Cerebellum (tissue), 4 donors: ENCODE measurements at places on chromosomes 12 and 14. TPM values are rescaled to one million over a fixed set of nuclear protein-coding genes. Genes with fewer than 3 reads are reported as not detected.

- no peak for DNase-seq
Measured at GRCh38 chr12:114625294-114625851, 58.6 kb downstream of the TBX3 start.

- no peak for DNase-seq
Measured at GRCh38 chr14:85444635-85445034, 85.3 kb upstream of the FLRT2 start.

DNA sequence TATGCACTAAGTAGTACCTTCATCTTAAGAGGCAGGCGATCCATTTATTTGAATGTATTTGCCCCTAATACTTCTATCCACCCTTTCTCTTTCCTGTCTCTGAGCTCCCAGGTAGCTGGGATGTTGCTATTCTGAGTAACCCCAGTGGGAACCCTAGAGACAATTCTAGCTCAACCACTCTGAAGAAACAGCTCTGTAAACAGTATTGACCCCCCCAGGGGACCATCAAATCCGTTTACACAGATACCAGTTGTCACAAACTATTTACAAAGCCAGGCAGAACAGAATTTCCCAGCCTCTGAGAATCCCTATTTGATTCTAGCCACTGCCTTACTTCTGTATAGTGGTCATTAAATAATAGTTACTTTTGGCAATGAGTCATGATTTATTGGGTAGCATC is 64.9 kb downstream of the MIPOL1 start:
- no peak for DNase-seq

GRCh38 chr14:95056476-95056875 is 100.9 kb downstream of the DICER1 start:
- no peak for DNase-seq

- no peak for DNase-seq
Measured at GRCh38 chr12:69099201-69099837, 140.1 kb upstream of the CPSF6 start.

TSPAN19 gene
- total RNA-seq: 1.9 TPM
